Left hindlimb (tissue), 1 donor: ENCODE measurements at places on chromosomes 6 and 20.
A peak's percentile ranks its signal among the peaks of the same experiment; 100 is the strongest.

- DNase-seq: peak; percentile 52
These were observed 297.9 kb downstream of the UTRN start for GRCh38 chr6:144582939-144583613.

DNA sequence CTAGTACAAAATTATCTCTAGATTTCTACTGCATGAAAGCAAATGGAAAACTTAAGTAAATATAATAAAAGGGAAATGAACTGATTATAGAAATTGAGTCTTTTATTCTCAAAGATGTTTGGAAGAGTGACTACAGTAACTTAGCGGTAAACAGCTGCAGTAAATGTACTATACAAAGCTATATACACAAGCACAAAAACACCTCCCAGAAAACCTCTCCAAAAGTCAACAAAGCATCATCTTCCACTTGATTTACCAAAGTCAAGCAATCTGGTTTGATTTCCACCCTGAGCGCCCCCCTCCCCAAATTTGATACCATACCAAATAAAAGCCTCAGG lies 142.1 kb upstream of the SHLD1 start:
- no peak for DNase-seq

DNA sequence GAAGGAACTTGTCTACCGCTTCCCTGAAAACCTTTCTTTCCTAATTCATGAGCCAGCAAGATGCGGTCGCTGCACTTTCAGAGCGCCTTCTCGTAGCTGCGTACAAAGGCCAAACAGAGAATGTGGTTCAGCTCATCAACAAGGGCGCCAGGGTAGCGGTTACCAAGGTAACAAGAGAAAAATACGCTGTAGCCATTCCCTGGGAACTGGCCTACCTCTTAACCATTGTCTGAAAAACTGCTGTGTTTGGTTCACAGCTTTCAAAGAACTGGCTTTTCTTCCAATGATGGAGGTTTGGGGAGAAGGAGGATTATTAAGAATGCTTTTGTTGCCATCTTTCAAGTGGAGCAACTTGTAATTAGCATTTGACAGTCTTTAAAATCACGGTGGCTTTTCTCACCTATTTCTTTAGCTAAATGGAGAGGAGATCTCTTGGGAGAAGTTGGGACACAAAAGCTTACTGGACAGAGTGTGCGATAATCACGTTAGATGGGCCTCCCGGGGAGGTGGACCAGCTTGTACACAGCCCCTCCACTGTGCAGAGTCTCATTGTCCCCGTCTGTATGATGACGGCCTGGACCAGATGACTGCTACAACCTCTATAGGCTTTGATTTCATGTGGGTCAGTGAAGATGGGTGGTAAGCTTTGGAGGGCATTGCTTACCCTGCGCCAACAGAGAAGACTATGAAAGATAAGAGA lies 71.5 kb downstream of the LYRM2 start:
- no peak for DNase-seq

- DNase-seq: no peak
These were observed 14.9 kb downstream of the PLCG1 start for GRCh38 chr20:41152108-41152757.

- no peak for DNase-seq
These were observed 17.2 kb upstream of the SNAP25 start for GRCh38 chr20:10201321-10201870.

DNA sequence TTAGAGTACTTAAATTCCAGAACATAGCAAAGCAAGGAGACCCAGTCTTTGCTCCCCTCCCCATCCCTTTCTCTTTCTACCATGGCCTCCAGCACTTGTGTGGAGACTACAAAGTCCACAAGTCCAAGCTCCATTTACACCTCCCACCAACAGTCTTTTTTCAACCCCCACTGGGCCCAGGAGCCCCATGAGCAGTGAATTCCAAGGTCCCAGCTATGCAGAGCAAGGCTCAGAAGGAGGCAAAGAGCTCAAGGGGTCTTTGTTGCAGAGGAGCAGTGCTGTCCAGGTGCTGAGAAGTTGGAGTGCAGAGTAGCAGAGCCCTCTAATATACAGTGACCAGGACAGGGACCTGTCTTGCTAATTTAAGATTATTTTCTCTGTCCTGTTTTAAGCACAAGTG lies 9.0 kb downstream of the PAK5 start:
- no peak for DNase-seq

GRCh38 chr6:35445691-35446090 lies 6.4 kb upstream of the FANCE start:
- DNase-seq: no peak

DNA sequence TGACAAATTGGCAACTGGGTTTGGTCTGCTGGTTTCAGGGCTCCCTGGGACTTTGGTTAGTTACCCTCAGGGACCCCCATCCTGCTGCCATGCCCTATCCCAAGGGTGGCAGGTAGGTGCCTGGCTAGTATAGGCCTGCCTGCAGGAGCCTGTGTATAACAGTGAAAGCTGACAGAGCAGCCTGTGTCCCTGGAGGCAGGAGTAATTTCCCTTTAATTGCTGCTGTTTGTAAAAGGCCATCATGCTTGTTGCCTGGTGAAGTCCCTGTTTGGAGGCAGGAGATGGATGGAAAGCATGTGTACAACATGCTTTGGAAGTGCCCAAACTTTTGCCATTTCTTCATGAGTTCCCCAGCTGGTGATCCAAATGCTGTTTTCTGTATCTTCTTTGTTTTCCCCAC lies 30.1 kb downstream of the CMTR1 start:
- no peak for DNase-seq

GRCh38 chr6:112298816-112299281 lies 44.5 kb upstream of the LAMA4 start:
- DNase-seq: no peak

DNA sequence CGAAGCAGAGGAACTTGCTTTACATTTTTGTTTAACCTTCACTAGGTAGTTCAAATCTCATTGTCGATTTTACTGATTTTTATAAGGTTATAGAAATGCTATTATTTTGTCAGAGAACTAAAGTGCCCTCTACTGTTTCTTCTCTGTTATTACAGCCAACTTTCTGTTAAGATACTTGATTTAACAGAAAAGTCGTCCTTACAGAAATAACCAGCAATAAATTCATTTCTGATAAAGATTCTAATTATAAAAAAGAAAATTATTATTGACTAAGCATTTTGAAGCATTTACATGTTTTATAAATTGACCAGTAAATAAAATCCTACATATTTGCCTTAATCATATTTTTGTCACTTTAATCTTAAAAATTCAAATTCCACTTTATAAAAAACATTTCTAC lies 60.8 kb downstream of the OGFRL1 start:
- DNase-seq: no peak
